ENCODE measurements at places on chromosomes 2 and 18. TPM values are rescaled to one million over a fixed set of nuclear protein-coding genes. Genes with fewer than 3 reads are reported as not detected.

MTX2 gene
- 32.0 TPM for total RNA-seq

NTSR2 gene
- total RNA-seq = not detected

HDAC4 gene
- 60.2 TPM for total RNA-seq

NGEF gene
- total RNA-seq = 0.29 TPM

COL4A3 gene
- 7.6 TPM for total RNA-seq

CD207 gene
- total RNA-seq = 0.26 TPM

TNS1 gene
- 1,338 TPM for total RNA-seq

SERPINB11 gene
- not detected for total RNA-seq

Measured in uterus (tissue), 4 donors.